ENCODE measurements at places on chromosomes 3 and 15.

DNA sequence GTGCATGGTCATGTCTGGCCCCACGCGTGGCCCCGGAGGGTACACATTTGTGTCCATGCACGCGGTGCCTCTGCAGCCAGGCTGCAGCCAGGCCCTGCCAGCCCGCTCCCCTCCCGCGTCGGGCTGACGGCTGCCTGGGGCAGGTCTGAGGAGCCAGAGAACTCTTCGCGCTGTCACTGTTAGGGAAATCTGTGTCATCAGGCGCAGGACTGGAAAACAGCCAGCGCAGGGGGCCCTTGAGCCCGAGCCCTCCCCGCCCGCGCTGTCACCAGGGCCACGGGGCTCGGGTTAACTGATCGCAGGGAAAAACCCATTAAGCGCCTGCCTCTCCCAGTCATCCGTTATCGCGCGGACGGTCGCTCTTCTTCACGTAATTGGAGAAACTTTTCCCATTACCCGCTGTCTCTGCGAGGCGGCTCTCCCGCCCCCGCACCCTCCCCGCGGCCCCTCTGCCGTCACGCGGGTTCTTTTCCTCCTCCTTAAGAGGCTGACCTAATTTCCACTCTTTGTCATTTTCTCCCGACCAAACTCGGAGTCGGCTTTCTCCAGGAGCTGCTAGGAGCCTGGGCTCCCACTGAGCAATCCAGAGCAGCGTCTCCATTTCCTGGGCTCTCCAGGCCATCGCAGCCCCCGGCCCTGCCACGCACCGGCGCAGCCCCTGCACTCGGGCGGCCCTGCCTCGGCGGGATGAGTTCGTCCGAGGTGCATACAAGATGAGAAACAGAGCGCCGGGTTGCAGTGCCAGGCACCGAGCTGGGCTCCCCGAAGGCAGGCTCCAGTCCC lies 57.5 kb upstream of the PRR23E start:
- DNase-seq: no peak

DNA sequence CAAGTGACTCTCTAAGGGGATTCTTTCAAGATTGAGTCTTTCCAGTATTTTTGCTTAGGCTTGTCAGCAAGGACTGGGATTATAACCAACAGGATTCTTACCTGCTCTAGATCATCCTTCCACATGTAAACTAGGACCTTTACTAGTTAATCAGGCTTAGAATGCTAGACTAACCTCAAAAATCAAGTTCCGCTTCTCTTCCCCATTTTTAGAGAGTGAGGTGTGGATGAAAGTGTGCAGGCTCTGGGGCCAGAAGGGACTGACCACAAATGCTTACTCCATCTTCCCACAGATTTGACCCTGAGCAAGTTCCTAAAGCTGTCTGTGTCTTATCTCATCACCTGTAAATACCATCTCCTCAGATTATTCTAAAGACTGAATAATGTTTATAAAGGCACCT lies 89.5 kb upstream of the IL12A start:
- no peak for DNase-seq

DNA sequence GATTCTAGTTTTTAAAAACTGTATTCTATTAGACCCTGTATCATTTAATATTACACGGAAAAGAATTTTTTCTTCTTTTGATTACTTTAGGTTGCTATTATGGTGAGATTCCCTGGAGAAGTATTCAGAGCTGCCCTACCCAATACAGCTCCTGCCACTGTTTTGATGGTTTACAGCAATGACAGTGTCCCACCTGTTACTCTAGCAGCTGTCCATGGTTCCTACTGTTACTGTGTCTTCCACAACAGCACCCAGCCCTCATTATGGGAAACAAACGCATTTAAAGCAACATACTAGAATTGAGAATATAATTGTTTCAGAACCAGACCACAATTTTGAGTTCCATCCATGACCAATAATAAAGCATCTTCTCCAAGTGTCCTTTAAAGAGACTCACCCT lies 450.7 kb downstream of the SHQ1 start:
- DNase-seq: no peak

DNA sequence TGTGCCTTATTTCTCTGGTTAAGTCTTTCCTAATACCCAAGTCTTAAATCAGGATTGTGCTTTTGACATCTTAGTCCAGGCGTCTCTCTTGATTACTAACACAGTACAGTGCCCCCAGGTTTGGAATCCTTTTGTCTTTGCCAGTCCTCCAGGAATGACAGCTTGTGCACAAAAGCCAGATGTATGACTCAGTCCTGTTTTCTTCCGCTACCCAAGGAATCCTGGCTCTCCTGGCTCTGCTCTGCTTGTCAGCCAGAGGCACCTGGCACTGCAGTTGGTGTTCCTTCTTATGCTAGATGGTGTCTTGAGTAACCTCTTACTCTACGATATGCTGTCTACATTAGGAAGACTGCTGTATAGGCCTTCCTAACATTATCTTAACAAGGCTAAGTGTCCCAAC lies 728.2 kb upstream of the NECTIN3 start:
- DNase-seq: no peak

- DNase-seq: no peak
Observed at GRCh38 chr3:17336291-17336690, 406.1 kb downstream of the TBC1D5 start.

GRCh38 chr15:66886241-66886675 lies 179.1 kb upstream of the SMAD3 start:
- DNase-seq: no peak

DNA sequence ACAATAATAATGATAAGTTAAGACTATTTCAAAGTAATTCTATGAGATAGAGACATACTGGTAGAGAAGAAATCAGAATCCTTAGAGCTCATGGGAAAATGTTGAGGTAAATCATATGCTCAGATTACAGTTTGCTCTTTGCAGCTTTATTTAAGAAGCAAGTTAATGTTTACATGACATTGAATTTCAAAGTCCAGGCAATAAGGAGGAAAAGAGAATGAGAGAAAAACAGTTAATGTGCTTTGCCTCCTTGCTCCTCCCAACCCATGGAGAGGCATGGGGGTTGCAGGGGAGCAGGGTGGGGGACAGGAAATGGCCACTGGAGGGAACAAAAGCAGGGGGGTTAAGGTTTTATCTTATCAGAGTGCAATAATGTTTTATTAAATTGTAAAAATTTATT lies 42.2 kb upstream of the ZBTB38 start:
- no peak for DNase-seq

- no peak for DNase-seq
Observed at GRCh38 chr3:124705552-124705951, 24.7 kb upstream of the UMPS start.

DNA sequence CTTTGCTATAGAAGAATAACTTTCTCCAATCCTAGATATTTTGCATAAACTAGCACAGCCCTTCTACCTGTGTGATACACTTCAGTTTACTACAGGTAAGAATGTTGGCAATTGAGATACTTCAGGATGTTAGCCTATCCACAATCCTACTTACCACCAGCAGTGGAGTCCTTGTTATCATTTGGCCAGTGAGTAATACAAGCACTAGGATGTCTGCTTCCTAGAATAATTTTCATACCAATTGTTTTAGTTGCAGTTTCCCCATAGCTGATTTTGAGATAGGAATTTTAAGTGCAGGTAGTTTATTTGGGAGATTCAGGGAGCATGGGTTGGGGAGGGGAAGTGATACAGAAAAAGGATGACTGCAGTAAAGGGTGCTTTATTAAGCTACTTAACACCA lies 147.2 kb downstream of the EPHA6 start:
- no peak for DNase-seq

DNA sequence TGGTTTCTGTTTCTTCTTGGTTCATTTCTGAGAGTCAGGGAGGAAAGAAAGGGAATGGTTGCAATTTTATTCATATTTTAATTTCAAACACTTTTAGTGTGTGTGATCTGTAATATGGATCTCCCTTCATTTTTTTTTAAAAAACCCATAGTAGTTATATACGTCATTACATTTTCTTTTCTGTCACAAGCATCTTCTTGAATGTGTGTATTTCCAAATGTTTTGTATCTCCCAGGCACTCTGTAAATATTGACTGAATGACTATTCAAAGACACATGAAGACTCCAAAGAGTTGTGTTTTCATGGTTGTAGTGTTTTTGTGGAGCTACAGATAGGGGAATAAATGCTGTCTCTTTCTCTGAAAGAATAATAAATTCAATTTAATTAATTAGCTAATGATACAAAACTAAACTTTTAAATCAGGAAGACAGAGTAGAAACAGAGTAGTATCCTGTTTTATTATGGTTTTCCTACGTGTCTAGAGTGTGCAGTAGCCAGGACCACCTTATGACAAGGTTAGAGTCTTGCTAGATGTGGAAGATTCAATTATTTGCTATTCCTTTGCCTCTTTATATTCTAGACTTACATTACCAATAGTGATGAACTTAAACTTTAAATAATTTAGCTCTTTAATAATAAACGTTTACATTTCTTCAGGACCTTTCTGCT lies 35.5 kb downstream of the NECTIN3 start:
- no peak for DNase-seq

DNA sequence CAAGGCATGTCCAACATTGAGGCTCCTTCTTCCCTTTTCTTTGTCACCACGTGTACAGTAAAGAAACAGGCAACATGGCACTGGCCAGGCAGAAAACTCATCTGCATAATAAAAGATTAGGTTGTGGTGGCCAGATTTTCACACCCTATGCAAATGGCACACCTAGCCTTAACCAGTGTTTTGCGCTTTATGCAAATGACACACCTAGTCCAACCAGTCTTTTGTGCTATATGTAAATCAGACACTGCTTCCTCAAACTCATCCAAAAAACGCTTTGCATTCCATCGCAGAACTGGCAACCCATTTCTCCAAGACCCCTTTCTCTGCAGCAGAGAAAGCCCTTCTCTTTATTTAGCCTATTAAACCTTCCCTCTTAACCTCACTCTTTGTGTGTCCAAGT lies 109.1 kb downstream of the ZNF385D start:
- DNase-seq: no peak

DNA sequence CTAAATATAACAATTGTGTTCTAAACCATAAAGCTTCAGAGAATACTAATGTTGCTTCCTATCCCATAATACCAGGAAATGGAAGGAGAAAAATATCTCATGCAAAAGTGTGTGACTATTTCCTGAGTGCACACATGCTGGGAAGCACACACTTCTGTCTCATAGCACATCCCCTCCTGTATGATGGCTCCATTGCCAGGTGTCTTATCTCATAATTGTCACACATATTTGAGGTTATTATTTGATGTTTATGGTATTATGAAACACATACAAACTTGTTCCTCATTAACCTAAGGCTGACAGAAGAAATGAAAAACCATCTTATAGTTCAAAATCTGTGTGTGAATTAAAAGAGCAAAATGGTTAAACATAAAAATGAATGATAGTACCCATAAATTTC lies 65.4 kb downstream of the SERP1 start:
- no peak for DNase-seq

GRCh38 chr3:149600634-149601033 lies 57.2 kb downstream of the WWTR1 start:
- no peak for DNase-seq

GRCh38 chr3:104214937-104215336 lies 1151.8 kb upstream of the ALCAM start:
- no peak for DNase-seq

GRCh38 chr15:47725906-47726305 lies 8.6 kb downstream of the SEMA6D start:
- DNase-seq: no peak

DNA sequence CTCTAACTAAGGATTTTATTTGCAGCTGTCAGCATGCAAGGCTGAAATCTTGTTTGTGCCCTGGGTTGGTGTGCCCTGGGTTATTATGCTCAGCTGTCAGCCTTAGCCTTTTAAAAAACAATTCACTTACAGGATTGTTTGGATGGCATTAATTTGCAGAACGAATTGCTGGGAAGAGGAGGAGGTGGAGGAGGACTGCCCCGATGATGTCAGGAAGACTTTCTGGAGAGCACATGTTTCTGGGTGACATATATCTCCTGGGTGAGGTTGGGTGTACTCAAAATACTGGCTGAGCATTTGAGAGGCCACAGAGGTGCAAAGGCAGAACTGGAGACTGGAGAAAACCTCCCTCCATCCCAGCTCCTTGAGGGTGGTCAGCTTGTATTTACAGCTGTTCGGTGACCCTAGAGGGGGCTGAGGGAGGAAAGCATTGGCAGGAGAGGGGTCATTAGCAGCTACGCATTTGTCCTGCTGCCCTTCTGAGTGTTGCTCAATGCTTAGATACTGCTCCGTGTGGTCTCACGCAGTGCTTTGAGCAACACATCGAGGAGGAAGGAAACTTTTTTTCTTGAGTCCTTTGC lies 59.8 kb upstream of the PSMD6 start:
- no peak for DNase-seq

Measured in tibial nerve (tissue), 4 donors.